ENCODE measurements at places on chromosomes 5 and 9.

DNA sequence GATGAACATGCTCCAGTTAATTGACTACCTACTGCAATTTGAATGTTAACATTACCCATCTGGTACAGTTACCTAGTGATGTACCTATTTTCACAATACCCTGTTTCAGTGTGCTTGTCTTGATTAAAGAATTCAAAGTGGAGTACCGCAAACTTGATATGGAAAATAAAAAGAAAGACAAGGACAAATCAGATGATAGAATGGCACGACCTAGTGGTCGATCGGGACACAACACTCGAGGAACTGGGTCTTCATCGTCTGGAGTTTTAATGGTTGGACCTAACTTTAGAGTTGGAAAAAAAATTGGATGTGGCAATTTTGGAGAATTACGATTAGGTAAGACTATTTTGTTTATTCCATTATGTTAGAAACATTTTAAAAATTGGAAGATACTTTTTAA lies 33.5 kb downstream of the CSNK1G3 start:
- DNase-seq = no peak

DNA sequence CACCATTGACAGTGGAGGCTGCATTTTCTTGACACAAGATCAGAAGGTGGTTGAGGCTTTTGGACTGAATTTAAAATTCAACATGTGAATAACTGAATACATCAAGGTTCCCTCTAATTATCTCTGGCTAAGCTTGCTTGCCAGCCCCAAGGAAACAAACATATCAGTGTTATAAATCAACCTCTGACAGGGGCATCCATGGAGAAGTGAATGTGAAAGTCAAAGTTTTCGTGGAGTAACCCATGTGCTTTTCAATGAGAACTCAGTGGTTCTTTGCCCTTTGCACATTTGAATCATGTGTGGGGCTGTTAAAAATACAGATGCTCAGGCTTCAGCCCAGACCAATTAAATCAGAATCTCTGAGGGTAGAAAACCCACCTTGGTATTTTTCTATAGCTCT lies 128.9 kb downstream of the LRRC70 start:
- no peak for DNase-seq

DNA sequence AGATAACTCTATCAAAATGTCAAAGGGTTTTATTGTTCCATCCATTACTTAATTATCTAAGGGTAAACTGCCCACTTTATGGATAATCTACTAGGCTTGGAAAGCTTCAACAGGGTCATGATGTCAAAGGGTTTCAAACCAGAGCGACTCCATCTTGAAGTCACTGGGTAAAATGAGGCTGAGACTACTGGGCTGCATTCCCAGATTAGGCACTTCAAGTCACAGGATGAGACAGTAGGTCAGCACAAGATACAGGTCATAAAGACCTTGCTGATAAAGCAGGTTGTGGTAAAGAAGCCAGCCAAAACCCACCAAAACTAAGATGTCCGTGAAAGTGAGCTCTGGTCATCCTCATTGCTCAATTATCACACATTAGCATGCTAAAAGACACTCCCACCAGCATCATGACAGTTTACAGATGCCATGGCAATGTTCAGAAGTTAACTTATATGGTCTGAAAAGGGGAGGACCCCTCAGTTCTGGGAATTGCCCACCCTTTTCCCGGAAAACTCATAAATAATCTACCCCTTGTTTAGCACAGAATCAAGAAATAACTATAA lies 138.6 kb downstream of the GNAQ start:
- DNase-seq = no peak

- no peak for DNase-seq
These were observed 8.1 kb upstream of the RAD23B start for GRCh38 chr9:107274953-107275422.

GRCh38 chr5:10328323-10328722 lies 20.6 kb upstream of the CMBL start:
- DNase-seq = no peak

GRCh38 chr5:84450617-84451414 lies 66.1 kb upstream of the EDIL3 start:
- peak; percentile 3 for DNase-seq

- DNase-seq = no peak
These were observed 15.0 kb downstream of the PSD2 start for GRCh38 chr5:139810341-139811273.

GRCh38 chr5:56631719-56632118 lies 183.6 kb upstream of the MAP3K1 start:
- no peak for DNase-seq

DNA sequence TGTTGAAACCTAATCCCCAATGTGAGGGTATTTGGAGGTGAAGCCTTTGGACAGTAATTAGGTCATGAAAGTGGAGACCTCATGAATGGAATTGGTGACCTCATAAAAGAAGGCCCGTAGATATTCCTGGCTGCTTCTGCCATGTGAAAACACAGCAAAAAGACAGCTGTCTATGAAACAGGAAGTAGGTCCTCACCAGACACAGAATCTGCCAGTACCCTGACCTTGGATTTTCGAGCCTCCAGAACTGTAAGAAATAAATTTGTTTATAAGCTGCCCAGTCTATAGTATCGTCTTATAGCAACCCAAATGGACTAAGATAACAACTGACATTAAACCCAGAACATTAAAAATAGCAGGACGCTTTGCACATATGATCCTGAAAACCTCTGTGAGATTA lies 371.1 kb downstream of the SPOCK1 start:
- no peak for DNase-seq

GRCh38 chr5:177438468-177438867 lies 8.1 kb upstream of the PRR7 start:
- no peak for DNase-seq

GRCh38 chr5:171513591-171513990 lies 94.1 kb downstream of the FGF18 start:
- no peak for DNase-seq

- no peak for DNase-seq
These were observed 630.5 kb downstream of the ACTL7B start for GRCh38 chr9:108225149-108225800.

GRCh38 chr5:3258050-3258449 lies 337.6 kb upstream of the IRX1 start:
- no peak for DNase-seq

- DNase-seq = no peak
These were observed 691.8 kb downstream of the MTRR start for GRCh38 chr5:8560776-8561175.

GRCh38 chr9:33988219-33988890 lies 60.3 kb downstream of the UBAP2 start:
- DNase-seq = no peak

GRCh38 chr5:171776770-171777759 lies 8.6 kb upstream of the SMIM23 start:
- no peak for DNase-seq

DNA sequence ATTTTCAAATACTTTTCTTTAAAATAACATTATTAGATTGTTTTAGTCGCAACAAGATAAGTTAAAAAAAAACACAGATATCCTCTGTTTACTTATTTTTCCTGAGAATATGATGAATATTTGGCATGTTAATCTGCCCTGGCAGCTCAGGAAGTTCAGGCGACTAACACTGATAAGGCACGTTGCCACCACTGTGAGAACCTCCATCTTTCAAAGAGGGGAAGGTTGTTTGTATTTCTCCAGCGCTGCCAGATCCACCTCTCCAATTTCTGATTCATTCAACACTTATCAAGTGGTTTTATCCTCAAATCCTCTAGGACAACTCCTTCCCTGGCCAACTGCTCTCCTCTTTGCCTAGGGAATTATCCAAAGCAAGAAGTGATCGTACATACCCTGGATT lies 21.8 kb downstream of the CTNNAL1 start:
- DNase-seq = no peak

- DNase-seq = peak; percentile 49
These were observed 39.1 kb downstream of the FBN2 start for GRCh38 chr5:128498844-128499455.

- no peak for DNase-seq
These were observed 91.9 kb upstream of the OTULINL start for GRCh38 chr5:14489643-14490042.

- no peak for DNase-seq
These were observed 127.4 kb downstream of the PALM2AKAP2 start for GRCh38 chr9:109907400-109907799.

DNA sequence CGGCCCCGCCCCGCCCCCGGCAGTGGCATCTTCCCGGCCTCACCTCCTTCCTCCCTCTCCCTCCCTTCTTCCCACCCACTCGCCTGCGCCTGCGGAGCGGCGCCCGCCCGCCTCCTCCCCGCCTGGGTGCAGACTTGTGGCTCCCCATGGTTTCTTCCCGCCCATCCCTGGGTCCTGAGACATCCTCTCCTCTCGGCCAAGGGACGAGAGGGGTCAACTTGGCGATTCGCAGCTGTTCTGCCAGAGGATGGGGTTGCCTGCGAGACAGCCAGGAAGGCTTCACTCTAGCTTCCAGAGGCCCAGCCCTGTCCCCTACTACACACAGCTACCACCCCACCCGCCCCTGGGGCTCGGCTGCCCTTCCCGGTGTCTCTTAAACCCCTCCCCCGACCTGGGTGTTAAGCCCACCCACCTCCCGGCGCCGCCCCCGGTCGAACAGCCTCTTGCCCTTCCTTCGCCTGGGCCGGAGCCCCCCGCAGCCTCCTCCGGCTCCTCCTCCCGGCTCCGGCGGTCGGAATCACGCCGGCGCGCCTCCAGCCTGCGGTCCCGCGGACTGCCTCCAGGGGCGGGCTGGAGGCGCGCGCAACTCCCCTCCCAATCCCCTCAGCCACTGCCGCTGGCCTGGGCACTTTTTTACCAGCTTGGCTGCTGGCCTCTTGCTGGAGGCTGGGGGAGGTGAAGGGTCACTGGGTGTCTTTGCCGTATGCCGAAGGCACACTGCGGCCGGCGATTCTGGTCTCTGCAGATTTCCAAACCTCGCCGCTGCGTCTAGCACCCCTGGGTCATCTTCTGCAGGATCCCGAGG lies 1.9 kb downstream of the JADE2 start:
- DNase-seq = peak; percentile 90

DNA sequence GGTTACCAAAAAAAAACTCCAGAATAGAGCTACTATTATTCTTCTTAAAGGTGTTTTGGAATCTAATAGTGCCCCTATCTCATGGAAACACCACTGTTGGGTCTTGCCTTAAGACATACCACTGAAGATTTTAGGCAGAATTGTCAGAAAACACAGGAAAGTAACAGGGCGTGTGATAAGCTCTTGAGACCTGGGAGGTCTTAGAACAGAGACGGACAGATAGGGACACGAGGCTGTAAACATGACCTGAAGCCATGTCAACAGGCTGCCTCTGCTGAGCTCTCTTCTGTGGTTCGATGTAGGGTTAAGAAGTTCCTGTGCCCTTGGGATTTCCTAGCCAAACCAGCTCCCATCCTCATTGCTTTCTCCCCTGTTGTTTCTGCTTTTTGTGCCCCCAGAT lies 69.3 kb downstream of the CTSL start:
- no peak for DNase-seq

GRCh38 chr5:171494452-171495121 lies 75.1 kb downstream of the FGF18 start:
- DNase-seq = no peak

All from NAMALWA (cell line).